ENCODE measurements at places on chromosomes 4 and X.

DNA sequence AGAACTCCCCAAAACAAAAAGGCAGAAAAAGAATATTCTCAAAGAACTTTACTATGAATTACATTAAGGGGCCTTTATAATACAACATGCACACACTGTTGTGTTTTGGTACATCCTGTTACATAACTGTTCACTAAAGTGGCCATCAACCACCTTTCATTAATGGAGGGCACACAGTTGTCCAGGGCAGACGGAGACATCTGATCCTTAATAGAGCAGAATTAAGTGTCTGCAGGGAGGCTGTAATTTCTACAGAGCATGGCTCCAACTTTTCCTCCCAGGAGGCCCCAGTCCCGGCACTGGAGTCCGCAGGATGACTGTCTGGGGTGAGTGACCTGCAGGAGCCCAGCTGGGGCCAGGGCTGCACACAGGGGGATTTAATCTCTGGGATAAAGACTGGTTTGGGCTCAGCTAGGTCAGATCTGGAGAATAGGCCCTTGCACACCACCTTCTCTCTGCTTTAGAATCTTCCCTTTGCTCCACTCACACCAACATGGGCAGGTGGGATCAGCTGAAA lies 233.4 kb downstream of the MAML3 start:
- DNase-seq, result no peak

- no peak for DNase-seq
Measured at GRCh38 chrX:10242026-10242425, 85.3 kb downstream of the CLCN4 start.

- peak; percentile 34 for DNase-seq
Measured at GRCh38 chr4:87030755-87031441, 96.1 kb downstream of the AFF1 start.

DNA sequence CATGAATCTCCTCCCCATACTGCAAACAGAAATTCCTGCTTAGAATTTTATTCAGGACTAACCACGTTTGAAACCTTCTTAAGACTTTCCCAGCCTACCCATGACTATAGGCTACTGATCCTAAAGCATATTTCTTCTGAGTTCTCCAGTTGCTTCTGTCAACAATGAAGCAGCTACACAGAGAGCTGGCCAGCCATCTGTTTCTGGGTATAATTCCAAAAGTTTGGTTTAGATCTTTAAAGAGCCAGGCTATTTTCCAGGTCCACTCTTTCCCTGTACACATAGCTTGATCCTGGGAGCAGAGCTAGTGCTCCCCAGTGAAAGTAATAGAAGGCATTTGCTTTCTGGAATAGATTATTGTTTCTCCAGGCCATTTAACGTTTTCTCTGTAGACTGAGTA lies 4.0 kb upstream of the ITM2A start:
- no peak for DNase-seq

GRCh38 chr4:4859325-4859798 lies at the start of gene MSX1:
TSS of gene MSX1 (plus strand) at chr4:4859665. CDS start at chr4:4859900, 235 bp downstream.
- DNase-seq, result peak; percentile 73

DNA sequence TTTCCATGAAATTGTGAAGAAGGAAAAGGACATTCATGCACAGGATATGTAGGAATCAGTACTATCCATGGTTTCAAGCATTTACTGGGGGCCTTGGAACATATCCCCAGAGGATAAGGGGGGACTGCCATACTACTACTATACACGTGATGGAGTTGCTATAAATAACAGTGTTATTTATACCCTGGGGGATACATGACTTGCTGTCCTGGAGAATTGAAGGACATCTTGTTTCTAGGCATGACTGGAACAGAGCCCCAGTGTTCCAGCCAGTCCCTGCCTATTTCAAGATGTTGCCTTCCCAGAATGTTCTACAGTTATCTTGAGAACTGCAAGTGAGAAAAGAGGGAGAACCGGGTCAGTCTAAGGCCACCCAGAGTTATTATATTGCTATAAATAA lies 39.6 kb upstream of the ZNF81 start:
- DNase-seq, result no peak

GRCh38 chrX:120302434-120302833 lies 8.8 kb downstream of the TMEM255A start:
- DNase-seq, result no peak

GRCh38 chr4:41448934-41449333 lies 89.0 kb upstream of the LIMCH1 start:
- DNase-seq, result no peak

DNA sequence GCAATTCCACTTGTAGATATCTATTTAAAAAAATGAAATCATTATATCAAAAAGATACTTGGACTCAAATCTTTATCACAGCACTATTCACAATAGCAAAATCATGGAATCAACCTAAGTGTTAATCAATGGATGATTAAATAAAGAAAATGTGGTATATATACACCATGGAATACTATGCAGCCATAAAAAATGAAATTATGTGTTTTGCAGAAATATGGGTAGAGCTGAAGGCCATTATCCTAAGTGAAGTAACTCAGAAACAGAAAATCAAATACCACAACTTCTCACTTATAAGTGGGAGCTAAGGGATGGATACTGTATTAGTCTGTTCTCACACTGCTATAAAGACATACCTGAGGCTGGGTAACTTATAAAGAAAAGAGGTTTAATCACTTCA lies 14.3 kb upstream of the INTU start:
- no peak for DNase-seq

DNA sequence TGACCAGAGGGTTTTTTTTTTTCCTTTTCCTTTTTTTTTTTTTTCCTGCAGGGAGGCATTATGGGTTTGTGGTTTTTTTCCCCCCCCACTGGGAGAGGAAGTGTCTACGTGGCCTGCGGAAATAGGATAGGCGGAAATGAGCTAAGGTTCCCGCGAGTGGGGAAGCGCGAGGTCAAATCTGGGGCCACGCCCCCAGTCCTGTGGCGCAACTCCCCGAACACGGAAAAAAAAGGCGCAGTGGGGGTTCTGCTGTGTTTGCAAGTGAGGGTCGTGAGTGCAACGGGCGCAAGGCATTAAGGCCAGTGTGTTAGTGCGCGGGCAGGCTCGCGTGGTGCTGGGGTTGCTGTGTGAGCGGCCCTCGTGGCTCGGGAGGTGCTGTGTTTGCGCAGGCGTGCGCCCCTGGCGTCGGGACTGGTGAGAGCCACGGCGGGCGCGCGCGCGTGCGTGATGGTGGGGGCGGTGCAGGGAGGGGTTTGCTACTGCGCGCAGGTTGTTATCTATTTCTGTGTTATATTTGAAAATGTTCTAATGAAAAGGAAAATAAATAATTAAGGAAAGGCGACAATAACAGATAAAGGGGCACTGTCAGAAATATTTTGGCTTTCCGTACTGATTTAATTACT lies 685 bp upstream of the MORF4L2 start:
- DNase-seq, result peak; percentile 89

DNA sequence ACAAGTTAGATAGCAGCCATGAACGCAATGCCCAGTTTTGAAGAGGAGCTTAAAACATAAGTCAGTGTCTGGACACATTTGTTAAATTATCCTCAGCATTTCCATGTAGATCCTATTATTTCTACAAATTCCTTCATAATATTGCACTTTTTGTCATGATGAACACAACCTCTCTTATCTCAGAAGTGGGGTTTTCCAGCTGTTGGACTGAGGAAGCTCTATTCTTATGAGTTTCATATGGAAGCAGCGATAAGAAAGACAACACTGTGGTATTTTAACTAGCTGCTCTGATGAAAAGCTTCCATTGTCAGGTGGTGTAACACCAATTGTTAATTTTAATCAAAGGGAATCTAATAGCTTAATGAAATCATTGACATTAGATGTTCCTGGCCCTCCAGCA lies 308.7 kb downstream of the GBA3 start:
- DNase-seq, result no peak

- no peak for DNase-seq
Measured at GRCh38 chr4:184591070-184591677, 58.1 kb downstream of the CASP3 start.

DNA sequence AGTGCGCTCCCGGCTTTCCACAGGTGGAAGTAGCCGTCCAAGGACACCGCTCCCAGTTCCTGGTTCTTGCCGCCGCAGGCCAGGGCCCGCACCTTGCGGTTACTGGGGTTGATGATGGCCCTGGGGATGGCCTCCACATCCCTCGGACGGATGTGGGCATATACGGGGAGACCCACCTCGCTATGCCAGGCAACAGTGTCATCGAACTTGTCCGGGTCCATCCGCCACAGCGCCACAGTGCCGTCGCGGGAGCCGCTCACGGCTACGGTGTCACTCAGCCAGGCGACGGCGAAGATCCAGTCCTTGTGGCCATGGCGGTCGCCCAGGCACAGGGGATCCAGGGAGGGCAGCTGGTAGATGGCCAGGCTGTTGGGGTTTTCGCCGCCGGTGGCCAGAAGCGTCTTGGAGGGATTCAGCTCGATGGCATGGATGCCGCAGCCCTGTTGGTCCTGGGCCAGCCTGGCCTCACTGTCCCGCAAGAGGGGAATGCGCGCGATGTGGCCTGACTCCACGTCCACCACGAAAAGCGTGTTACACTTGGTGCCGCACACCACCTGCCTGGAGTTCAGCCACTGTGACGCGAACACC lies 795 bp downstream of the DCAF12L1 start:
- DNase-seq, result no peak

- DNase-seq, result no peak
Measured at GRCh38 chrX:151687635-151688034, 7.6 kb upstream of the PRRG3 start.

DNA sequence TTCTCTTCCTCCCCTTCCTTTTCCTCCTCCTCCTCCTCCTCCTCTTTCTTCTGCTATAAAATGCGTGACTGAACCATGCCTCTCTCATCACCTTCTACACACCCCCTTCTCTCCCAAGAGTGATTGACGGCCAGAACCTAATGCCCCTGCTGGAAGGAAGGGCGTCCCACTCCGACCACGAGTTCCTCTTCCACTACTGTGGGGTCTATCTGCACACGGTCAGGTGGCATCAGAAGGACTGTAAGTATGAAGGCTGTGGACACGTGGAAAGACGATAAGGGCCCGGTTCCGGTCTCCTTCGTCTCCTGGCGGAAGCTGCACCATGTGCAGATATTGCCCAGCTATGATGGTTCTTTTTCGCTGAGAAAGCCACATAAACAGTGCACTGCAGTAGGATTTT lies 12.1 kb upstream of the ARSF start:
- no peak for DNase-seq

DNA sequence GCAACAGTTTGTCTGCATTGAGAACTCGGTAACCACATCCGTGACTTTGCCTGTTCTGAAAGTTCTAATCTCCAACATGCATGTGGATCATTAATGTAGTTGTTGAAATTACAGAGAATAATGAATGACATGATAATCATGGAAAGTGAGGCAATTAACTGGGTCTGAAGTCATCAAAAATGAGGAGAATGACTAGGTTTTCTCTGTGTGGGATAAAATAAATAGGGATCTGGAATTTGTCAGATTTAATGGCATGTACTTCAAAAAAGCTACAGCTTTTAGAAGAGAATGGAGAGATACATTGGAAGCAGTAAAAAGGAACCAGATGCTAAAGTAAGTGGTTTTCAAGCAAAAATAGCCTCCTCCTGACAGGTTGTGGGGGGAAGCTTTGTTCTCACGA lies 59.3 kb downstream of the AFM start:
- DNase-seq, result no peak

GRCh38 chr4:138392751-138393308 lies 150.7 kb upstream of the SLC7A11 start:
- no peak for DNase-seq

DNA sequence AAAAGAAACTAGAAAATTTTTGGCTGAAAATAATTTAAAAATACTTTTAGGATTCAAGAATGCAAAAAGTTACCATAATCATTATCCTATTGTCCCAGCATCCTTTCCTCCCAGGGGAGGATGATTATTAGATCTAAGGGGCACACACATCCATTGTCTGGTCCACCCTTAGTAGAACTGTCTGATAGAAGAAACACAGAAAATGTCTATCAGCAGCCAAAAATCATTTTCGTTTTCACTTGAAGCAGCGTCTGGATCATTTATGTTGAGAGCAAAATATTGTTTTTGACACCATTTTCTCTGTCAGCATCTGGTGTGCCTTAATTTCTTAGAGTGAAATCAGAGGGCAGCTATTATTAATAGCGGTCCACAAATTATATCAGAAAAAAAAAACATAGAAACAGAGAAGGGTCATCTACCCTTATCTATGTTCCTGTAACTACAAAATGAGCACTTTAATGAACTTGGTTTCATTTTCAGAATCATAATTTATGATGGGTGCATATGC lies 446.3 kb downstream of the TRAM1L1 start:
- no peak for DNase-seq

GRCh38 chr4:151215295-151215694 lies 61.7 kb upstream of the PRSS48 start:
- no peak for DNase-seq

DNA sequence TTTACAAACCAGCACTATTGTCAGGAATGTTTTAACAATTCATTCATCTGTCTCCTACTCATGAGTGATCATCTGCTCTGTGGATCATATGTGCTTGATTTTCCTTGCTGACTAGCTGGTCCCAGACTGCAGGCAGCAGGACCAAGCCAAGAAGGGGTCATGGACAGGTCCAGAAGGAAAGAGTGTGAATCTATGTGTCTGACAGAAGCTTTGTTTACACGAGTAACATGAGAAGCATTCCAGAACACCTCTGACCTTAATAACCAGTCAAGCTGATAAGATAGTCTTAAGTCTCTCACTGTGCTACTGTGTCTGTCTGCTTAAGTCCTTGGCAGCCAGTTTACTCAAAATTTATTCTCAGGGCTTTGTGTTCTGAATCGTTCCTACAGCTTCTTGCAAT lies 39.0 kb downstream of the GUCY1A1 start:
- no peak for DNase-seq

DNA sequence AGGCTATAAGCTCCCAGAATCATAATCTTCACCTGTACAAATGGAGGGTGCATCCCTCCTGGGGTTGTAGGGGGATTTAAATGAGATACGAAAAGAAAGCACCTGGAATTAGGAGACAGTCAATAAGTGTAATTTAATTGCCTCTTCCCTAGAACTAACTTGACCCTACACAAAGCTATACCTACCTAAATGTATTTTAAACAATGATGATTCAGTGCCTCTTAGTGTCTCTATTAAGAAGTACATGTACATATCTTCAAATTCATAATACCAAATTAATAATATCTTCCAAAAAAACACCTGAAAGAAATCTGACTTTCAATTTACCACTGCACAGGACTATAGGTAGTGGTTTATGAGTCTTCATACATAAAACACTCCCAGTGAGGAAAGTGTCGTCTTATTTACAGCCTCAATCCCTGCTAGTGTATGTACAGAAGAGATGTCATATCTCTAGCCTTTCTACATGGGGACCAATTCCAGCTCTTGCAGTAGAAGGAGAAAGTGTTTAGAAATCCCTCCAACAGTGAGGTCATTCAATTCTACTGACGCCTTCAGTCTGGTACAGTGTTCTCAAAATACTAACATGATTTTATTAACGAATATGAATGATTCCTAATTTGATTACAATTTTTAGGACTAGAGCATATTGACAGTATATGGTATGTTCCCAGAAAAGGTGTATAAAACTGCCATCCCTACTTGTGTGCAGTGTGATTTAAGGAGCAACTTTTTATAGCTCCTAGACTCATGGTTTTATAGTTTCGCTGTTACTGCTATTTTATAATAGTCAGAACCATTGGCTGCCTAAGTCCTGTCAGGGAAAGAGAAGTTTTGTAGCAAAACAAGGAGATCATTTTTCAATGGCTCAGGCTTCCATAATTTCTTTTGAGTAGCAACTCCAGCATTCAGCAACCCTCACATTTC lies 282.7 kb downstream of the UNC5C start:
- DNase-seq, result no peak
